Hippocampal formation (tissue), 2 donors: ENCODE measurements at places on chromosomes 3 and 15.

DNA sequence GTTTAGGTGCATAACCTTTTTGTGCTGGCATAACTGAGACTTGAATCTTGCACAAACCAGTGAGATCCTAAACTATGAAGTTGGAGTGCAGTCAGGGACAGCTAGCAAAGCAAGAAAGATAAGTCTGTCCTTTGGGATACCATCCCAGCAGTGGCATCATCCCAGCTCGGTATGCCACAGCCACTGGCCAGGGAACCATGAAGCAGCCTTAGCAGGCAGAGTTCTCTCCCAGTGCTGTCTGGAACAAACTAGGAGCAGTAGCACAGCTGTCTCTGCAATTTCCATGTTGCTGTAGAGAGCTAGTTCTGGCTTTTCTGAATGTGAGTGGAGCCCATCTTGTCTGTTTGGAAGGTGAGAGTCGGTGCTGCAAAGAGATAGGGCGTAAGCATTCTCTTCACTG is 130.3 kb downstream of the DTWD1 start:
- no peak for DNase-seq

DNA sequence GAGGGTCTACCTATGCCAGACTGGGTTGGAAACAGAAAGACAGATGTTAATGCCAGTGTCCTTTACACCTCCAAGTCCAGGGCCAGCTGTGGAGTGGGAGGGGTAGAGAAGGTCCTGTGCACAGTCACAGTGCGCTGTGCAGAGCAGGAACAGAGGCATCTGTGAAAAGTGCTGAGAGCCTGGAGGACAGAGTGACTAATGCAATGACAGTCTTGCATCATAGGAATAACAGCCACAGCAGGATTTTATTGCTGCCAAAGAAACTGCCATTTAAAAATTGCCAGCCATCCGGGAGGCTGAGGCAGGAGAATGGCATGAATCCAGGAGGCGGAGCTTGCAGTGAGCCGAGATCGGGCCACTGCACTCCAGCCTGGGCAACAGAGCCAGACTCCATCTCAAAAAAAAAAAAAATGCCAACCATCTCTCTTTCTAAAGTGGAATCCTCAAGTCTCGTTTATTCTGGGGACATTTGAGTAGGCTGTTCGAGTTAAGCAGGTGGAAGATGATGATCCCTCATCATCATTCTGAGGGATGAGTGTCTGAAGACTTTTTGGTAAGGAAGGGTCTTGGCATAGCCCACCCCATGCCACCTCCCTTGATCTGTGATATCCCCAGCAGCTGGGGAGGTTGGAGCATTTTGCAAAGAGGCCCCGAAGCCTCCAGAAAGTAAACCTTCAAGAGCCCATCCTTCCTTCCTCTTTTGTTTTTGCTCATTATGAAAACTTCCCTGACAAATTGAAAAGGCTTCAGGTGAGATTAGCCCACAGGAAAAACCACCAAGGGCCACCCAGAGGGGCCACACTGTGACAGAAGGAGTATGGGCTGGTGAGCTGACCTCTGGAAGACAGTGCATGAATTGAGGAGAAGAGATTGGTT is 7.7 kb downstream of the CCR2 start:
- DNase-seq = no peak

DNA sequence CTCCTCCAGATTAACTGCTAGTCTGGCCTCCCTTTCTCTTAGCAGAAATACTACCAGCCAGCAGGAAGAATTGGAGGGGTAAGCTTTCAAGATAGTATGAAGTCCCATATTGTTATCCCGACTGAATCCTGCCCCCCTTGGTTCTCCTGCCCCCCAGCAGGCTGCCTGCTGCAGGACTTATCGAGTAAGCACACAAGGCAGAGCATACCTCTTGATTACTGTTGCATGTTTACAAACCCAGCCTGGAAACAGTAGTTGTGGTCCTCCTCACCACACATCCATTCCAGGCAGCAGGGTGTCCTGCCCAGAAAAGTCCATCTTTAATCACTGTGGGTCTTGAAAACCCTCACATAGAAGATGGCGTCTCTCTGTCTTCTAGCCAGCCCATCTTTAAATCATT is 66.8 kb upstream of the PPP2R3A start:
- no peak for DNase-seq

DNA sequence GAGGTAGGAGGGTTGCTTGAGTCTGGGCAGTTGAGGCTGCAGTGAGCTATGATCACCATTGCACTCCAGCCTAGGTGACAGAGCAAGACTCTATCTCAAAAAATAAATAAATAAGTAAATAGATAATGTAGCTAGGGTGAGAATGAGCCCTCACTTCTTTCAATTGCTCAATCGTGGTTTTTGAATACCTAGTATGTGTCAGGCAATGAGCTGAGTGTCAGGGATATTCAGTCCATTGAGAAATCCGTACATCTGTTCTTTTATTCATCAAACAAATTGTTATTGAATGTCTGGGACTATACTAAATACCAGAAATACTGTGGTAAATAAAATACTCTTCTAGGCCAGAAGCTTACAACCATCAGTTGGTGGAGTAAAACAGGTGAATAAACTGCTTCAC is 6.2 kb upstream of the ZNF148 start:
- DNase-seq = no peak

GRCh38 chr3:105611304-105612192 is 244.8 kb downstream of the ALCAM start:
- DNase-seq = no peak

DNA sequence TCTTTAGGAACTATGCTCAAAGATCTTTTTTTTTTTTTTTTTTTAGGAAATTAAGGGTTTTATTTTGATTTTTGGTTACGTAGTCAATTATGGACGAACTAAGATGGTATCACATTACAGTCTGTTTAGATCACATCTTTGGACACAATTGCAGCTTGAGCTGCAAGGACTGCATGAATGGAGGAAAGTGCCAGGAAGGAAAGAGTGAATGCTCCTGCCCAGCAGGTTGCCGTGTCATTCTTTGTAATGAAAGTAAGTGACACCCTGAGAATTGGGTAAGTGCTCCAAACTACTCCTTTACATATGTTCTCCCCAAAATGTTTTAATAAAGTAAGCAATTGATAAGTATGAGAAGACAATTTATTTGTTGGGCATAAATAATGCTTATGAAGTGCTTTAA is 716.5 kb upstream of the GOLIM4 start:
- DNase-seq = no peak

DNA sequence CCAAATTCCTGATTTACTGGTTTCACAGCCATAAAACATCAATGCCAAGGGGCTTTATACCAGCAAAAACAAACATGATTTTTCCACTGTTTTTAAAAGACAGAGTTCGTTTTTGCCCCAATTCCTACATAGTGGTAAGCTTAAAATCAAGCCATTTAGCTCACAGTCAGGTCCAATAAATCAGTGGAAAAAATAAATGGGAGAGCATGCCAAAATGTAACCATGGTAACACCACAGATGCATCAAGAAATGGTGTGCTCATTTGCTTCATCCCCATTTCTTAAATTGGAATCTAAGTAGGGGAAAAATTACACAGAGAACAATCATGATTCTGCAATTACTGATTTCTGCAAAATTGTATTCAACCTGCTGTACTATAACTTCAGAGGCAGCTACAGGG is 418.8 kb downstream of the MAGI1 start:
- no peak for DNase-seq

- DNase-seq = no peak
Measured at GRCh38 chr15:38608682-38609081, 44.1 kb upstream of the RASGRP1 start.

- DNase-seq = no peak
Measured at GRCh38 chr3:150114873-150115540, 144.3 kb upstream of the PFN2 start.

- no peak for DNase-seq
Measured at GRCh38 chr3:23073724-23074305, 129.3 kb upstream of the UBE2E2 start.

GRCh38 chr3:77412021-77412438 is 372.1 kb downstream of the ROBO2 start:
- DNase-seq = no peak

DNA sequence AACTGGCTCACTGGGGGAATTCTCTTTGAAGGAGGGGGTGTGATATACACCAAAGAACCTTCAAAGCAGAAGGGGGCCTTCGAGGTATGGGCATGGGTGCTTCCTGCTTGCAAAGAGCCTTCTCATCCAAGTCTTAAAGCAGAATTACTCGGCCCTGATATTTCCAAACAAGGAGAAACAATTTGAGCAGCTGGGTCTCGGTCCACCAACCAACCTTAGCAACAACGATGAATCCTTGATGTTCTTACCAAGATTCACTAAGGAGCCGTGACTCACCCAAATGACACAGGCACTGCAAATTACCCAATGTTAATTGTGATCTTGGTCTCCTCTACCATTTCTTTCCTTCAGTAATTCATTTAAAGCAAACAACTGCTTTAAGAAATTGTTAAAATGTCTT is 7.7 kb downstream of the HOMER2 start:
- DNase-seq = no peak

DNA sequence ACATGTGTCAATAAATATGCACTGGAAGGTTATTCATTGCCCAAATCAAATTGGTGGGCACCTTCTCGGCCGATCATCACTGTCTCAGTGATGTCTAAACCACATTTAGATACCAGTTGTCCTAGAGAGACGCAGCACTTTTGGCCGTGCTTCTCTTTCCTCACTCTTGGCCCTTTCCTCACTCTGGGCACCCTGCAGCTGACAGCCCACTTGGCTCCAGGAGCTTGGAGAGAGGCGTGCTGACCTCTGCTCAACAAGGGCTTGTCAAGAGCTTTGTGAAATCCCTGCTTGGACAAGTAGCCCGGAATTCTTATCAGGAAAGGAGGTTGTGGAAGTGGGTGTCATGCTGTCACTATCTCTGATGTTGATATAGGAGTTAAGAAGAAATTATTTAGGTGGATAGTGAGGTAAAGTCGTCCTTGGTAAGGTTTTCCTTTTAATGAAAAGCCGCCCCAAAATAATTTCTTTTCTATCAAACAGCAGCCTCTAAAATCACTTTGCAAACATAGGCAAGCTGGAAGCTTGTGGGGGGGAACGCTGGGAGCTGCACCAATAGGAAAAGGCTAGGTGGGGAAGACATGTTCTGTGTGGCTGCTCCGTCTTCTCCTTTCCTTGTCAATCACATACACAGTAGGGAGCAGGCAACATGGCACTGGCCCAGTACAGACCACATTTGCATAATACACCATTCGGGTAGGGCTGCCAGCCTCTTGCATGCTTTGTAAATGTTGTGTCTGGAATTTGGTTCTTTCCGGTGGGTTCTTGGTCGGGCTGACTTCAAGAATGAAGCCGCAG is 126.8 kb upstream of the UBE3A start:
- DNase-seq = no peak

DNA sequence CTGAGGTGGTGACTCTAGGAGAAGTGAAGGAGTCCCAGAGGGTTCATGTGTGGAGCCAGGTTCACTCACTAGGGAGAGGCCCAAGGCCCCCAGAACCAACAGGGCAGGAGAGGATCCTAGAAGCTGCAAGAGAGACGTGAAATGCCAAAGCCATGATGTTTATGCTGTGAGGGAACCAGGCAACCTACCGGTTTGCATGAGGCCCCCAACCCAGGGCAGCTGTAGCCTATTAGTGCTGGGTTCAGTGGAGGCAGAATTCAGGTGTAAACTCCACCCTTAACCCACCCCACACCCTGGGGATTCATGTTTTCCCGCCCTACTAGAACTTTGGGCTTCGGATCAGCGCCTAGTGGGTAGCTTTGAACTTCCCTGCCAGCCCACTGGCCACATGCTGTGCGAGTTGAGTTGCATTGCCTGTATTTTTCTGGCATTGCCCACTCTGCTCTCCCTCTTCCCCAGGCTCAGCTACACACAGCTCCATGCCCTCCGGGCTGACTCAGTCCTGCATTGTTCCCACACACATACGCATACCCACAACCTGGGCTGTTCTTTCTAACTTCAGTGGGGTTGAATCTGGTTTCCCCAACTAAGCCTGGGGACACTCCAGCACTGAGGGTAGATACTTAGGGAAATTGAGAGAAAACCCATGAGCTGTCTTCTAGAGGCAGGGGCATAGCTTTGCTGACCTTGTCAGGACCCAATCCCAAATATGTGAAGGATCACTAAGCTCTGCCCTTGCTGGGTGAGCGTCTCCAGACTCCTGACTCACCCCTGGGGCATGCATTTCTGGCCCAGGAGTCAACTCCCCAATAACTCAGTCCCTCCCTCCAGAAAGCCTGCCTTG is 2.0 kb upstream of the ZBTB47 start:
- no peak for DNase-seq

- DNase-seq = peak; percentile 46
Measured at GRCh38 chr3:118501152-118501551, 533.5 kb downstream of the IGSF11 start.

GRCh38 chr3:158725348-158726011 is 6.8 kb downstream of the RARRES1 start:
- no peak for DNase-seq
